Stimulated activated CD4-positive, alpha-beta T cell treated with anti-CD3 and anti-CD28 coated beads, Interleukin-1b, Interleukin-23, amount 100 ng/mL, for 1 hour (primary cell): ENCODE measurements at places on chromosomes 12 and 14.

GRCh38 chr14:24429395-24430142, at the start of the genes CBLN3 and KHNYN:
Gene CBLN3 (minus strand): TSS chr14:24429668. CDS start chr14:24429054, 614 bp downstream.
Gene KHNYN (plus strand): TSS chr14:24429954. CDS start chr14:24430731, 777 bp downstream.
- peak; percentile 70 for DNase-seq

DNA sequence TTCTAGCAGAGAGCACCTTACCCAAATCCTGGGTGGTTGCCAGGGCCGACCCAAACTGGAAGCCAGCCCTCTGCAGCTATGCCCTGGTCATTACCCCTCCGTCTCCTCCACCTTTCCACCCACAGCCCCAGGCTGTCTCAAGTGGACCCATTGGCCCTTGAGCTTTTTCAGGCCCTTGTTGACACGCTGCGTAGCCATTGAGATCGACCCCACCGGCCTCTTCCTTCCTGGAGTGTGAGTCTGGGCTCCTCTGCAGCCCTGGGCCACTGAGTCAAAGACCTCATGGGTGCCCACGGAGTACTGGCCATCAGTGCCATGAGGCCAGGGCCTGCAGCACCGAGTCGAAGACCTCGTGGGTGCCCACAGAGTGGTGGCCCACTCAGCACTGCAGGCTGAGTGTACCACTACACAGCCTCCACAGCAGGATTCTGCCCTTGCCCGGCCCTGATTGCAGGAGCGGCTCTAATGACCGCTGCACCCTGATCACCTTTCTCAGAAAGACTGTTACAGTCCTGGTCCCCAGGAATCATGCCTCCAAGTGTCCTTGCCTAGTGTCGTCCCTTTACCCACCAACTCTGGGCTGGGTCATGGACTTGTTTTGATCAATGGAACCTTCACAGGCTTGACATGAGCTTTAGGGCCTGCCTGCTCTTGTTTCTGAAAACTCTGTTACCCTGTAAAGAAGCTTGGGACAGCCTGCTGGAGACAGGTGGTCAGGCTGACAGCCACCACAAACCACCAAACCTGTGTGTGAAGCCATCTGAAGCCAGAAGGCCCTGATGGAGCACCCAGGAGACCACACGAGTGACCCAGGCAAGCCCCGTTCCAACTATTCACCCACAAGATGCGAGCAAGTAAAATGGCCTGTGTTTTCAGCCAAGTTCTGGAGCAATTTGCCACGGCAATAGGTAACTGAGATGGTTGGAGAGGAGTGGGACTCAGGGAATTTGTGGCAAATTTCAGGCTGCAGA, 39.6 kb upstream of the TRAF3 start:
- DNase-seq = no peak

- DNase-seq = no peak
Observed at GRCh38 chr14:64249363-64249762, 44.8 kb downstream of the ESR2 start.

GRCh38 chr12:49345051-49345824, 1.4 kb upstream of the DNAJC22 start:
- DNase-seq = no peak

- no peak for DNase-seq
Observed at GRCh38 chr12:87196321-87196720, 832.9 kb downstream of the C12orf50 start.

DNA sequence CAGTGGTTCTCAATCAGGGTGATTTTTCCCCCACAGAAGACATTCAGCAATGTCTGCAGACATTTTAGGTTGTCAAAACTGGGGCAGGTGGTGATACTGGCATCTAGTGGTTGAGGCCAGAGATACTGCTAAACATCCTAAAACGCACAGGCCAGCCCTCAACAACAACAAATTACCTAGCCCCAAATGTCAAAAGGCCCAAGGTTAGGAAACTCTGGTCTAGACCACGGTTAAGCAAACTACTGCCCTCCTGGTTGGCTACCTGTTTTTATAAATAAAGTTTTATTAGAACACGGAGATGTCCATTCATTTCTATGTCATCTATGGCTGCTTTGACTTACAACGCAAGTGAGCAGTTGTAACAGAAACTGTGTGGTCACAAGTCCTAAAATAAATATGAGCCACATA, 186.7 kb downstream of the EFCAB11 start:
- peak; percentile 8 for DNase-seq

GRCh38 chr14:93892923-93893558, 34.1 kb upstream of the FAM181A start:
- DNase-seq = peak; percentile 29

GRCh38 chr14:48274826-48275225, 599.4 kb upstream of the MDGA2 start:
- no peak for DNase-seq

- no peak for DNase-seq
Observed at GRCh38 chr12:90808568-90808967, 146.4 kb downstream of the CCER1 start.

DNA sequence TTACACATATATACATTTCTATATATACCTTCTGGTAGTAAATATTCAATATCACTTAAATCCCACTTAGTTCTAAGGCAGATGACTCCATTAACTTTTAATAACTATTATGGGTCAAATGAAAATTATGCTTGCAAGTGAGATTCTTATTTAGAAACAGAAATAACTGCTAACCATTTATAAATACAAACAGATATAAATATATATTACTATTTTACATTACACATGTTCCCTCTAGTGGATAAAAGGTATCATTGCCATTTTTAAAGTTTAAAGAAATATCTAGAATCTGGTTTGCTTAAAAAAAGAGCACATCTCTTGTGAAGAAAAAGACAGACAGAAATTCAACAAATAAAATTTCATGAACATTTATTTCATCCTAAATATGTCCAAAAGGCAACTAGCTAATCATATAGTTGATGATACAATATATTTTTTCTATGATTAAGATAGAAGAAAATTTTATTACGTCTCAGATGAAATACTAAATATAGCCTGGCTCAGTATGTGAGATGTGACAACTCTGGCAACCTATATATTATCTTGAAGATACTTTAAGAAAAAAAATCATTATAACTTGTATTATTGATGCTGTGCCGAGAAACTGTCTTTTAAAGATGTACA, 11.7 kb upstream of the RAD51AP1 start:
- no peak for DNase-seq

DNA sequence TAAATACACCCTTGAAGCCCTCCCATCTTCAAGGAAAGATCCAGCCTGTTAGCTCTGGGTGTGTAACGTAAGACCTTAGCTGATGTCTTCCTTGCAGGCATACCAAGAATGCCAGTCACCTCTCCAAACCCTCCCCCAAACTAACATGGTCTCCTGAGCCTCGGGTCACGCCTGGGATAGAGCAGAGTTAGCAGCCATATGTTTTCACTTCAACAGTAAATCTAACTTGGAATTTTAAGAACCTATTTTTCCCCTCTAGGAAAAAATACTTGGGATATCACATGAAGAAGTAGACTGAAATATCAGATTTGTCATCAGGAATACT, 27.9 kb downstream of the BCL2L14 start:
- DNase-seq = no peak
